ENCODE measurements at places on chromosomes 7 and 10. TPM values are rescaled to one million over a fixed set of nuclear protein-coding genes. Genes with fewer than 3 reads are reported as not detected.
A peak's percentile ranks its signal among the peaks of the same experiment; 100 is the strongest.

Gene EMX2
- not detected for total RNA-seq

Gene IDI1
- total RNA-seq, result 13.0 TPM

Gene GPR158
- not detected for total RNA-seq

Gene STRA8
- not detected for total RNA-seq

Gene GBX1
- total RNA-seq, result 2.7 TPM

Gene RNLS
- 22.5 TPM for total RNA-seq

Gene MOSPD3
- total RNA-seq, result 9.3 TPM

Gene ZNF365
- not detected for total RNA-seq

Gene TRIM50
- 0.51 TPM for total RNA-seq

Gene CDC123
- 49.5 TPM for total RNA-seq

Gene HMX3
- not detected for total RNA-seq

Gene OPALIN
- total RNA-seq, result not detected

Gene NEUROG3
- not detected for total RNA-seq

Gene IKZF1
- total RNA-seq, result 2.4 TPM

- no peak for DNase-seq
Measured at GRCh38 chr10:9951481-9952257, 1066.0 kb upstream of the CELF2 start.

- DNase-seq, result no peak
Measured at GRCh38 chr10:109974504-109975191, 33.1 kb upstream of the ADD3 start.

DNA sequence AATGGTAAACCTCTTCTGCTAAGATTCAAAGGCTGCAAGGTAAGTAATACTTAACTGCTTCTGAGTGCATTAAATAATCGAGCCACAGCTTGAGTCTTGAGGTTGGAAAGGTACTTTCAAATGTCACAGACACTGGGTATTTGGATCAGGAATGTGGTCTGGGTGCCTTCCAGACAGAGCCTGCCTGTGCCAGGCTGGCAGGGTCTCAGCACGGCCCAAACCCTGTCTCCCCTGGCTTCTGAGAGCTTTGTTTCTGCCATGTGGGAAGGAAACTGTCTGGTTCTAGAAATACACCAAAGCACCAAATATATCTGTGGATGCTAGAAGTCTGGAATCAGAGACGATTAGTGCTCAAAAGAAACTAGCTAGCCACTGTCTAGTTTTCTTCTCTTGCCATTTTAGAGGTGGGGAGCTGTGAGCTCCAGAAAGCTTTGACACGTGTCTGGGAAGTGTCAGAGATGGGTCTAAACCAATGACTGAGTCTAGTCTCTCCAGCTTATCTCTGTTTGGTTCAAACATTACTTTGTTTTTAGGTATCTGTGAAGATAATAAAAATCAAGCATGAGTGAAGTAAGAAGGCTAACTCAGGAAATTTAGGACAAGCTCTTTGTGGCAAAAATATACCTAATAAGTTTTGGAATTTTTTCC, 162.8 kb downstream of the CYP26A1 start:
- no peak for DNase-seq

DNA sequence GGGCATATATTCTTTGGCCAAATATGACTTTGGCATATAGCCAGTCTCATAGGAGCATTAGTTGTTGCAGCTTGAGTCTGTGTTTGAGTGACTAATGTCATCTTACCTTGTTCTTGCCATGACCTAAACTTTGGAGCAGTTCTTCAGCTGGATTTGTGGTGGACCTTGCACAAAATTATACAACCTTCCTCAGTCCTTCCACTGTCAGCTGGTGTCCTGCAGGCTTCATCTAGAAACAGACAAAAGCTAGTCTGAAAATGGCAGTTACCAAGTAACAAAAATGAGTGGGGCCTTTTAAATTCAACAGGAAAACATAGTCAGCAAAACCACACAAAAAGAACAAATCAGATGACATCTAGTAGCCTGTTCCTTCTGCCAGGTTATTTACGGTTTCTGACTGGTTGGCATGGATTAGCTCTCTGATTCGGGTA, 59.5 kb upstream of the HECTD2 start:
- DNase-seq, result no peak

- DNase-seq, result no peak
Measured at GRCh38 chr10:59513558-59513957, 151.2 kb upstream of the FAM13C start.

DNA sequence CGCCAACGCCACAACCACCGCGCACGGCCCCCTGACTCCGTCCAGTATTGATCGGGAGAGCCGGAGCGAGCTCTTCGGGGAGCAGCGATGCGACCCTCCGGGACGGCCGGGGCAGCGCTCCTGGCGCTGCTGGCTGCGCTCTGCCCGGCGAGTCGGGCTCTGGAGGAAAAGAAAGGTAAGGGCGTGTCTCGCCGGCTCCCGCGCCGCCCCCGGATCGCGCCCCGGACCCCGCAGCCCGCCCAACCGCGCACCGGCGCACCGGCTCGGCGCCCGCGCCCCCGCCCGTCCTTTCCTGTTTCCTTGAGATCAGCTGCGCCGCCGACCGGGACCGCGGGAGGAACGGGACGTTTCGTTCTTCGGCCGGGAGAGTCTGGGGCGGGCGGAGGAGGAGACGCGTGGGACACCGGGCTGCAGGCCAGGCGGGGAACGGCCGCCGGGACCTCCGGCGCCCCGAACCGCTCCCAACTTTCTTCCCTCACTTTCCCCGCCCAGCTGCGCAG, 424 bp downstream of the EGFR start:
- peak; percentile 84 for DNase-seq

- DNase-seq, result no peak
Measured at GRCh38 chr7:34327681-34328080, 330.3 kb upstream of the NPSR1 start.

DNA sequence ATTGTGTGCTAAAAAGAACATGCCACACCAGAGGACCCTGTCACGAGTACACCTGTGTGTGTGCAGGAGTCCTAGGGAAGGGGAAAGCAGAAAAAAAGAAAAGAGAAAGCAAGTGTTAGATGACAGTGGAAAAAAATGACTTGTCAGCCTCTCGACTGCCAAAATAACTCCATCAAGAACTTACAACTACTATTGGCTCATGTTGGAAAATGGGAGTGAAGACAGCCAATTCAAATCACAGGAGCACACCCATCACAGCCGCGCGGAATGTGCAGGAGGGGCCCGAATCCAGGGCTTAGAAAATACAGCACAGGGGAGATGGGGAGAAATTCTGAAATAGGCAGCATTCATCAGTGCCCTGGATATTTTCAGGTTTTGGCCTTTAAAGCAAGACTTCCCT, 38.1 kb upstream of the FOXI2 start:
- no peak for DNase-seq

- DNase-seq, result no peak
Measured at GRCh38 chr7:23115991-23116390, 10.4 kb downstream of the KLHL7 start.

DNA sequence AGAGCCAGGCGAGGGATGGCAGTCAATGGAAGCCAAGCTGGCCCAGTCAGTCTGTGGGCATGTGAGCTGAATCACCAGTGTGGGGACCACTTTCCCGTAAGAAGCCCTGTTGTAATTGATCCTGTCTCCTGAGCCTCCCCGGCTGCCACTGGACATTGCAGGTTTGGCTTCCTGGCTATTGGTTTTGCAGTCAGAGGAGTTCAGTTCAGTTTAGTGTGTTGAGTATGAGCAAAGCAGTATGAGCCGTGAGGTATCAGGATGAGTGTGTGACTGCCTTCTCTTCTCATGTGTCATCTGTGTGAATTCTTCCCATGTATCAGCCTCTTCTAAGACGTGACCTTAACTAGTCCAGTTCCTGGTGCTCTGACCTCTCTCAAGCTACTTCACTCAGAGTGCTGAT, 227.4 kb downstream of the PRKG1 start:
- DNase-seq, result no peak

GRCh38 chr7:40717242-40717641, 582.4 kb downstream of the SUGCT start:
- peak; percentile 78 for DNase-seq

GRCh38 chr10:59954296-59954695, 47.9 kb upstream of the CCDC6 start:
- no peak for DNase-seq
